B cell (primary cell): ENCODE measurements at places on chromosomes 5 and 9.

- DNase-seq, result no peak
Measured at GRCh38 chr5:93245226-93245625, 335.8 kb downstream of the NR2F1-AS1 start.

GRCh38 chr9:89420397-89421178 is 77.3 kb downstream of the SEMA4D start:
- no peak for DNase-seq

- no peak for DNase-seq
Measured at GRCh38 chr9:93081081-93081529, 14.9 kb upstream of the CARD19 start.

- no peak for DNase-seq
Measured at GRCh38 chr9:120510816-120511215, 69.2 kb downstream of the CDK5RAP2 start.

- no peak for DNase-seq
Measured at GRCh38 chr5:99331061-99331460, 402.3 kb upstream of the CHD1 start.

- no peak for DNase-seq
Measured at GRCh38 chr5:150631326-150631701, 9.1 kb upstream of the SYNPO start.

DNA sequence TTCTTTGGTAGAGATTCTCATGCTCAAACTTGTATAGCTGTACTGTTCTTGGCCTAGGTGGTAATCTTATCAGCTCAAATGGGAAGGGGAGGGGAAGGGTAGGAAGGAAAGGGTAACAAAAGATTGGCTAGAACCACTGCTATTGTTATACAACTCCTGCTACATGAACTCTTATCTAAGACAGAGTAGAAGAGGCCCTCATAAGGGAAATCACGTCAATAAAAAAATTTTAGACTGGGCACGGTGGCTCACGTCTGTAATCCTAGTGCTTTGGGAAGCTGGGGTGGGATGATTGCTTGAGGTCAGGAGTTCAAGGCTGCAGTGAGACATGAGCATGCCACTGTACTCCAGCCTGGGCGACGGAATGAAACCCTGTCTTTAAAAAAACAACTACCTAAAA is 15.9 kb downstream of the STOM start:
- DNase-seq, result no peak

DNA sequence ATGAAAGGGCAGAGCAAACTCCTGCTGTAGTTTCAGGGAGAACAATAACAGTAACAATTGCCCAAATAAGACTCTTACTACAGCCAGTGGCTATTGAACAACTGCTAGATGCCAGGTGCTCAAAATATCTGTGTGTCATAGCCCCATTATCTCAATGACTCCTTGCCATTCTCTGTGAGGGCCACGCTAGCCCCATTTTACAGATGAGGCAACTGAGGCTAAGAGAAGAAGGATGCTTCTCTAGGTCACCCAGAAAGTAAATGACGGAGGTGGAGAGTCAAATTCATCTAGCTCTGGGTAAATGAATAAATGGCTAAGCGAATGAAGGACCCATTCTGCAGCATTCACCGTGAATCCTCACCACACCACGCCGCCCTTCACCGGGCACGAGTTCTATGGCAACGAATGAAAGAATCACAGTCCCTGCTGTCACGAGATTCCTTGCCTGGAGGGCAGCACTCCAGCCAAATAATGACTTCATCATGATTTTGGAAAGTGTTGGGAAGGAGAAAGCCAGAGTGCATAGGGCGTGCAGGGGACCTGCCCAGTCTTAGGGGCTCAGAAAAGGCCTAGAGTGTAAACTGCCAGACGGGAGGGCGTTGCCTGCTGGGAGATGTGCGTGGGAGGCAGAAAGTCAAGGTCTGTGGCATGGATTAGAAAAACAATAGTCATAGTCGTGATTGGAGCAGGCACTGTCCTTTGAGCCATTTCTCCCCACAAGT is 147.2 kb downstream of the C9orf50 start:
- no peak for DNase-seq

GRCh38 chr5:140547508-140548299 is at the start of gene EIF4EBP3:
Gene EIF4EBP3 (plus strand): TSS chr5:140547662. CDS start chr5:140547738, 76 bp downstream.
- DNase-seq, result peak; percentile 91

- no peak for DNase-seq
Measured at GRCh38 chr5:54007827-54008777, 302.3 kb downstream of the ARL15 start.

DNA sequence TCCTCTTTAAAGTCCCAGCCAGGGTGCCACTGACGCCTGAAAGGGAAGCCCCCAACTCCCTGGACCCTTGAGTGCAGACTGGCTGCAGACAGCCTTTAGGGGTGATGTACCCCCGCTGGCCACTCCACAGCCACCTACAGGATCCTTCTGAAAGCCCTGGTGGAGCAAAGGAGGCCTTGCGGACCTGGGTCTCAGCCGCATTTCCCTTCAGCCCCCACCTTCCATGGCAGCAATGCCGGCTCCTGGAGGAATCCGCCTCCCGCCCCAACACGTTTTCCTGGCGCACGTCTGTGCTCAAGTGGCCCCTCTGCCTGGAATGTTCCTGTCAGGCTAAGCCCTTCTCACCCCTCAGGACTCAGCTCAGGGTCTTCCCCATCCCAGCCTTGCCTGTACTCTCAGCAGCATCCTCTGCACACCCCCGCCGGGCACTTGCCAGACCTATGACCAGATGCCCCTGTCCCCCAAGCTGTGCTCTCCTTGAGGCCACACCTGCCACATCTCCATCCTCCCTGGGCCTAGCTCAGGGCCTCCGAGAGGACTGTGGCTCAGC is 134.1 kb upstream of the RAPGEF1 start:
- DNase-seq, result no peak

DNA sequence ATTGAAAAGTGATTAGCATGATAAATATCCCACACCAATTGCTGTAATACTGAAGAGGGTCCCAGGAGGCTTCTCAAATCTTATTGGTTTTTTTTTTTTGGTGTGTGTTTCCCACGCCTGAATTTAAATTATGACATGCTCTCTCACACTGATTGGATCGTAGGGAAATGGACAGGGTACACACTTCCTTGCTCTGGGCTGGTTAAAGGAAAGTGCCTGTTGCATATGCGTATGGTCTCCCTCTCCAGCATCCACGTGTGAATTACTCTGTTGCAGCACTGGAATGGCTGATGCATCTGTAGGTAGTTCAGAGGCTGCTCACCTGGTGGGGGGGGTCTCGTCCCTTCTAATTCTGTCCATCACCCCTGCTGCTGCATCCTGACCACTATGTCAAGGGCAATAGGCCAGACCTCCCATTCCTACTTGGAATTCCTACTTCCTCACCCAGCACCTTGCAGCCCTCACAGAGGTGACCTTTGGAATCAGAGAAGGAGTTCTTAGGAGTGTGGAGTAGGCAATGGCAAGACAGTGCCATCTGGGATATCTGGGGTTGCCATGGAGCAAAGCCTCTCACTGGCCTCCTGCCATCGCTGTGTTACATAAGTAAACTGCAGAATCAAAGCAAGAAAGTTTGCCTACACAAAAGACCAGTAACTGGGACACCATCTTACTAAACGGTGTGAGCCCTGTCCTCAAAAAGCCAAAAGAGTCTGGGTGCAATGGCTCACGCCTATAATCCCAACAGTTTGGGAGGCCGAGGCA is 71.4 kb upstream of the FBXW11 start:
- no peak for DNase-seq

- no peak for DNase-seq
Measured at GRCh38 chr9:21552244-21553170, 70.4 kb upstream of the IFNE start.

- no peak for DNase-seq
Measured at GRCh38 chr5:67201897-67202549, 5.4 kb upstream of the CD180 start.

GRCh38 chr5:39399135-39400036 is 25.4 kb downstream of the DAB2 start:
- no peak for DNase-seq

- DNase-seq, result no peak
Measured at GRCh38 chr5:37839407-37840052, at the start of gene GDNF. Gene GDNF (minus strand): TSS chr5:37840041. CDS start chr5:37834796, 5,245 bp downstream.

DNA sequence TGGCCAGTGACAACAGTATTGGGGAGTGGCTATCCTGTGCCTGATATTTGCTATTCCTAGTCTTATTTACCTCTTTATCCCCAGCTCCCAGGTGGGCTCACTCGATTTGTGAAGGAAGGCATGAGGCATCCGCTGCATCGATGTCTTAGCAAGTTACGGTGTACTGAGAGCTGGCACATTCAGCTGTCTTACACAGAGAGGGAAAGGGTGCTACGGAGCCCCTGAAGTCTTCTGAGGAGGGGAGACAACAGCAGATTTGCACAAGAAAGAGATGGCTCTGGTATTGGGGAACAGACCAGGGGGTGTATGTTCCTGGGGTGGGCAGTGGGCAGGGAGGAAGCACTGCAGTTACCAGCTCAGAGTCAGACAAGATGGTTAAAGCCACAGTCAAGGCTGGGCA is 172.6 kb downstream of the FGF18 start:
- DNase-seq, result no peak

- DNase-seq, result peak; percentile 33
Measured at GRCh38 chr5:56608217-56608925, 207.0 kb upstream of the MAP3K1 start.

GRCh38 chr9:27179245-27179865 is 70.3 kb downstream of the TEK start:
- no peak for DNase-seq

DNA sequence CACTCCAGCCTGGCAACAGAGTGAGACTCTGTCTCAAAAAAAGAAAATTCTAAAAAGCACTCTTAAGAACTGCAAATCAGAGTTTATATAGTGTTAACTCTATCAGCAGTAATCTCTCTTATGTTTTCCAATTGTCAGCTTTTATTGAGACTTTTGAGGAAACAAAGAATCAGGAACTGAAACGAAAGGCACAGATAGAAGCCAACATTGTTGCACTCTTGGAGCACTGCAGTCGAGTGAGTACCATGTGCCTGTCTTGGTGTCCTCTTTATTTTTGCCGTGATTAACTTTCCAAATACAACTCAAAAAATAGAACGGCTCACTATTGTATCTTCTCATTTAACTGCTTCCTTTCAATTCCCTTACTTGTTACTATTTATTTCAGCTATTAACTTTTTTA is 41.7 kb upstream of the LRRC19 start:
- no peak for DNase-seq

DNA sequence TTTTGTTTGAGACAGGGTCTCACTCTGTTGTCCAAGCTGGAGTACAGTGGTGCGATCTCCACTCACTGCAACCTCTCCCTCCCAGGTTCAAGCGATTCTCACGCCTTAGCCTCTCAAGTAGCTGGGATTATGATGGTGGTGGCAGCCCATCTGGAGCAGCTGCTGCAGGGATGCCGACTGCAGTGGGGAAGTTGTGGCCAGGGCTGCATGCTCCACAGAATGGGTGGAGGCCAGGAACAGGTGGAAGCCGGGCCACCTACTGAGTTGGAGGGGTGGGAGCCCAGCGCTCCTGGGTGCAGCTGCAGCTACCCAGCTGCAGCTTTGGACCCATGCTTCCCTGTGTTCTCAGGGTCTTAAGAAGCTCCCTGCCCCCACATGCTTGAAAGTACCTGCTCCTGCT is 99.7 kb downstream of the SCAI start:
- DNase-seq, result no peak

DNA sequence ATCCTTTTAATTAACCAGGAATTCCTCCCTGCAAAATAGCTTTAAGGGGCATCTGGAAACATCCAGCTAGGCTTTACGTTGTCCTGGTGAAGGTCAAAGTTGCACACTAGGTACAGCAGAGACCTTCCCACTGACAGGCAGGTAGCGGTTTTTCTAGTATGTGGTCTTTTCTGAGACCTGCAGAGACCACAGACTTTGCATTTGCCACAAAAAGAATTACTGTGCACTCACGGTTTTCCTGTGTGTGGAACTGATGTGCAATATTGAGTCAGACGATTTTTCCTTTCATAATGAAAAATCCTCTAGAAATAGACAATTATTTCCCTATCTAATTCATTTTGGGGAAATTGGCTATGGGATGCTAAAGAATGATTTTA is 417.0 kb upstream of the ADAMTSL1 start:
- no peak for DNase-seq

DNA sequence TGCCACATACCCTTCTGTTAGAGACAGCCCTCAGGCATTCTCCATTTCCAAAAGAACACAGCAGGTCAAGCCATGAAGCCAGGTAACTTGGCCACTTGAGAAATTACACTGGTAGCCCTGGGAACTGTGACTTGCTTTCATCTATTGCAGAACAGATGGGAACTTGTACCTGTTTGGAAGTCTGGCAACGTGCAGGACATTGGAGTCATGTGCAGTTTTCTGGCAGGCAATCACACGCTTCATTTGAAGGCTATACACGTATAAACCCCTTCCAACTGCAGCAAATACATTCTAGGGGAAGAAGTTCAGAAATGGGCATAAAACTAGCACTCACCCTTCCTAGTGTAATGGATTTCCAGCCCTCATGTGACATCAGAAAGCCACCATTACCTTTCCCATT is 54.0 kb downstream of the WDR41 start:
- no peak for DNase-seq

GRCh38 chr5:174084691-174085154 is 39.2 kb downstream of the NSG2 start:
- no peak for DNase-seq

DNA sequence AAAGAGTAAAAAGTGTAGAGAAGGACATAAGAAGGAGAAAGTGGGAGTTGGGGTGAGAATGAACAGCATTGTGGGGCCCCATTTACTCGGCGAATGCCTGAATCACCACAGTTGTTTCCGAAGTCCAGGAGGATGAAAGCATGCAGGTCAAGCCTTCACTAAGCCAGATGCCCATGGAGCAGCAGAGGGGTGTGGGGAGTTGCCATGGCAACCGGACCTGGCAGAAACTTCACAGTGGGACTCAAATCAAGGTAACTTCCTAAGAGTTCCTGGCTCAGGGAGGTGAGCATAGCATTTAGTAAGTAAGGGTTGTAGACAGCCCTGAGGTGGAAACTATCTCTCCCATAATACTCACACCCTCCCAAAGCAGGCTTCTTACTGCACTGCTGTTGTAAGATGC is 357.1 kb downstream of the TRIM32 start:
- DNase-seq, result no peak

GRCh38 chr9:127769929-127770582 is 8.4 kb downstream of the SH2D3C start:
- DNase-seq, result no peak

DNA sequence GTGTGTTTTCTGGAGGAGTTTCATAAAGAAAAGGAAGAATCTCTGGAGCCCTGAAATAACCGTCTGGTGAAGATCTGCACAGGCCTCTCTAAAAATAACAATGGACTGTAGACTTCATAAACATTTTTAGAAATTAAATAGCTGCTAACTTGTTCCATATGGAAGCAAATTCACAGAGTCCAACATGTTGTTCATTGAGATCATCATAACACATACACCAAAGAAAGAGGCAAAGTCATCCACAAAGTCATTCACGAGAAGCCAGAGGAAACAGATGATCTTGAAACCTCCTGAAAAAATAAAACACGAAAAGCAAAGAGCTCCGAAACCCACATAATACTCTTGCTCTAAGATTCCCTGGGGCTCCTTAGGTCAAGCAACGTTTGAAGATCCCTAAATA is 347.8 kb downstream of the EFNA5 start:
- DNase-seq, result no peak
